NCI-H1436 (cell line): ENCODE measurements at places on chromosomes 2 and 18.
A peak's percentile ranks its signal among the peaks of the same experiment; 100 is the strongest.

DNA sequence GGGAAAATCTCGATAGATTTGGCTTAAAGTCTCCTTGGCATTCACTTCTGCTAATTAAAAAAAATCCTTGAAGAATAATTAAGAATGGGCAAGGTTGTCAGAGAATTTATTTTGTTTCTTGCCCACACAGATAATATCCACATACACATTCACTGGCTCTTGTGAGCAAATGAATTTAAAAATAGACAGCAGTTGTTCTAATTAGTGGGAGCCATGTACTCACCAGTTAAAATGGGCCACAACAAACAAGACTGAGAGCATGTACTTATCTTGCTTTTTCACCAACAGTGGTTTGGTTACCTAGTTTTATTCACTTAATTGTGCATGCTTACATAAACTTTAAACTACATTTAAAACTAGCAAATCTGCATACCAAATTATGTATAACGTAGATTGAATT lies 53.5 kb downstream of the TMEM182 start:
- no peak for DNase-seq

GRCh38 chr2:152174574-152174973 lies 989 bp downstream of the STAM2 start:
- DNase-seq: no peak

- DNase-seq: no peak
Measured at GRCh38 chr2:158667586-158667985, 127.5 kb upstream of the DAPL1 start.

DNA sequence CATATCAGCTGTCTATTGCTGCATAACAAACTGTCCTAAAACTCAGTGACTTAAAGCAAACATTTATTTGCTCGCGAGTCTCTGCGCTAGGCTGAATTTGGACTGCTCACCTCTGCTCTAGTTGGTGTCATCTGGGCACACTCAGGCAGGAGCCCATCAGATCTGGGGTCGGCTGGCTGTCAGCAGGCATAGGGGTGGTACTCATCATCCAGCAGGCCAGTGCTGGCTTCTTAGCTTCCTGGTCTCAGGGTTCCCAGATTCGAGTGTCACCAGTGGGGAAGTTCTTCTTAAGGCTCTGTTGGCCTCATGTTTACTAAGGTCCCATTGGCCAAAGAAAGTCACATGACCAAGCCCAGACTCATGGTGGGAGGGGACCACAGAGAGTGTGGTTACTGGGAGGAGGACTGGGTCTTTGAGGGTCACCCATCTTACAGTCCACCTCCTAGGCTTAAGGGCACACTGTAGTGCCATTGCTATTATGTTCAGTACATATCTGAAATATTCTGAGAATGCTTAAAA lies 71.6 kb upstream of the ATG16L1 start:
- no peak for DNase-seq

DNA sequence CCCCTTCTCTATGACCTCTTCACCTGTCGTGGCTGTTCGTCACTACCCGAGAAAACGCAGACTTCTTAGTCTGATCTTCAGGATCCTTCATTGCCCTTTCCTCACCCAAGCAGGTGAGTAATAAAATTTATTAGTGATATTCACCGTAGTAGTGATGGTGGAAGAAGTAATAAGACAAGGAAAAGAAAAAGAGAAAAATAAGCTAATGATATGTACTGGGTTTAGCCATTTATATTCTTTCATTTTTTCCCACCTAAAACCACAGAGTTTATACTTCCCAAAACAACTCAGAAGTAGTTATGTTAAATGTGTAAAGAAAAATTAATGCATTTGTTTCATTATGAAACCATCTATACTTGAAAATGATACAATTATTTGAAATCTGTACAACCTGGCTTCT lies 19.7 kb downstream of the GYPC start:
- no peak for DNase-seq

GRCh38 chr2:113842919-113843736 lies 46.8 kb upstream of the ACTR3 start:
- no peak for DNase-seq

- DNase-seq: no peak
Measured at GRCh38 chr2:192035731-192036442, 158.8 kb downstream of the TMEFF2 start.

DNA sequence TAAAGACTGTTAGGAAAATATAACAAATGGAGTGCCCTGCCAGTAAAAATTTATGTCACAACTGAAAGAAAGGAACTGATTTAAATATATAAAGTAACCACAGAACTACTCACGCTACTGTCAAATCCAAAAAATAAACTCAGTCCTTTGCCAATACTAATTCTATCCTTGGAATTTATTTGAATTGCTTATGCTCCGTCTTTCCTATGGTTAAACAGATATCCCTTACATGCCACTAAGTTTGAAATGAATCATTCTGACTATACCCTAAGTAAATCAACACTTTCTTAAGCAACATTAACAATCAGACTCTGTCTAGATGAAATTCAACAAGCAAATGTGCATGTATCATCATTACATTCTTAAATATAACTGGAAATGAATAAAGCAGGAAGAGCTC lies 9.8 kb downstream of the HNRNPLL start:
- no peak for DNase-seq

GRCh38 chr2:235799281-235799680 lies 305.4 kb downstream of the AGAP1 start:
- DNase-seq: no peak

DNA sequence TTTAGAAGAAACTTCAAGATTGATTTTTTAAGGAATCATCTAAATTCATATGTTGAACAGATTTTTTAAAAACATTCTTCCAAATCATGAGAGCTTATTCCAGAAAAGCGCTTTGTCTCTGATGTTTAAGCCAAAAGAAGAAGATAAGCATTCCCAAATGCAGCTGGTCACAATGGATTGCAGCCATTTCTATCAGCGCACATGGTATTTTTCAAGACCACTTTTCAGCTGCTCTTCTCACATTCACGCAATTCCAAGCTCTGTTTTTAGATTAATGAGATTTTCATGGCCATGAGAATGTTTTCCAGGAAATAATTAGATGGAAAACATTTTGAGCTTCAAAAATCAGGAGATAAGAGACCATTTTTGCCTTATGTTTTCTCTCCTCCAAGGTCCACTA lies 8.7 kb downstream of the OSBPL1A start:
- DNase-seq: no peak

DNA sequence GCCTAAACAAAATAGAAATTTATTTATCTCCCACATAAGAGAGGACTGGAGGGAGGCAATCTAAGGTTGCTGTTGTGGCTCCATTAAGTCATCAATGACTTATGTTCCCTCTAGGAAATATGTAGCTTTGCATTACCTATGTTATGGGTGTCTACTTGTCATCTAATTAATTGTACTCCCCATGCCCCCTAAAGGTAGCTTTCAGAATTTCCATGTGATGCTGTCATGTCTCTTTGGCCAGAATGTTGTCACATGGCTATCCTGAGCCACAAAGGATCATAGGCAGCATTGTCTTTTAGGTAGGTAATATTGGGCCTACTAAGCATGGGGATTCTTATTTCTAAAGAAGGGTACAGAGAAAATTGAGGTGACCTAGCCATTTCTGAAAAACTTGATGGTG lies 935.6 kb upstream of the FANCL start:
- DNase-seq: no peak

DNA sequence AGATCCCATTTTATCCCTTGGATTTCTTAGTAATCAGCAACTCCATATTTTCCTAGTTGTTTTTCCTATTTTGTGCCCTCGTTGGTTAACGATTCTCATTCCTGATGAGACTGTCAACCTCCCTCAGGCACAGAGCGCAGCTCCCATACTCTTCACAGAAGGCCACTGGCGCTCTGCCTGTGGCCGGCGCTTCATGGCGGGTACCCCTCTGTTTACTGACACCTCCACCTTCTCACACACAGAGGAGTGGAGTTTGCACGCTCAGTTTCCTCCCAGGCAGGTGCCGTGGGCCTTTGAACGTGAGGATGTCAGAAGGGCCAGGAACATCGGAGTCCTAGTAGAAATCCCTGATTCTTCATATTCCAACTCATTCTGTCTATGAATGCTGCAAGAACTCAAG lies 139.0 kb downstream of the MBP start:
- DNase-seq: no peak

DNA sequence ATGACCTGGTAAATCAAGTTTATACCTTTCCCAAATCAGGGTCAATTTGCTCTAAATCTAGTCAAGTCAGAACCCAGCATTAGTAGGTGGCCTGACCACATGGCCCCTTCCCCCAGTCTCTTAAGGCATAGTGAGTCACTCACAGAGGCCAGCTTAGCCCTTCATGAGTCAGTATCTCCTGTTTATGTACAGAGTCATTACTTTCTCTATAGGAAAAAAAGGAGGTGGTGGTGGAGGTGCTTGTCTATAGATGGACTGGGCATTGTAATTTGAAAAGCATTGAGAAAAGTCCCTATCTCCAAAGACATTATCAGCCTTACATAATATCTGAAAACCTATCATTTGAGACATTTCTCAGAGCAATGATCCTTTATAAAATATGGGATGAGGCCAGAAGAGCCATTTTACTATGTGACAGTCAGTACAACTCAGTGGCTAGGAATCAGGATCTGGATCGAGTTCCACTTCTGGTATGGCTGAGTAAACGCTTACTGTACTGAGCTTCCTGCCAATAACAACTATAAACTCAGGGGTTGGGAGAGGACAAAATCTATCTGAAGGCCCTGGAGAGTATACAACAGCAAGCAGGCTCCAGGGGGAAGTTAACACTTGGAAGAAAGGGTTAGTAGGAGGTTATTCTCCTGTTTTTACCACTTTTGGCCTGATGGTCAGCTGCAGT lies 22.5 kb upstream of the SIGLEC15 start:
- no peak for DNase-seq

GRCh38 chr2:45450634-45451033 lies 160.4 kb downstream of the SRBD1 start:
- no peak for DNase-seq

GRCh38 chr2:96241227-96241626 lies 24.6 kb downstream of the TMEM127 start:
- no peak for DNase-seq

GRCh38 chr2:216780843-216781242 lies 79.0 kb downstream of the TNP1 start:
- DNase-seq: no peak

- no peak for DNase-seq
Measured at GRCh38 chr2:72347081-72347480, 199.4 kb upstream of the CYP26B1 start.

- DNase-seq: no peak
Measured at GRCh38 chr18:50079571-50080295, 115.2 kb downstream of the MYO5B start.

DNA sequence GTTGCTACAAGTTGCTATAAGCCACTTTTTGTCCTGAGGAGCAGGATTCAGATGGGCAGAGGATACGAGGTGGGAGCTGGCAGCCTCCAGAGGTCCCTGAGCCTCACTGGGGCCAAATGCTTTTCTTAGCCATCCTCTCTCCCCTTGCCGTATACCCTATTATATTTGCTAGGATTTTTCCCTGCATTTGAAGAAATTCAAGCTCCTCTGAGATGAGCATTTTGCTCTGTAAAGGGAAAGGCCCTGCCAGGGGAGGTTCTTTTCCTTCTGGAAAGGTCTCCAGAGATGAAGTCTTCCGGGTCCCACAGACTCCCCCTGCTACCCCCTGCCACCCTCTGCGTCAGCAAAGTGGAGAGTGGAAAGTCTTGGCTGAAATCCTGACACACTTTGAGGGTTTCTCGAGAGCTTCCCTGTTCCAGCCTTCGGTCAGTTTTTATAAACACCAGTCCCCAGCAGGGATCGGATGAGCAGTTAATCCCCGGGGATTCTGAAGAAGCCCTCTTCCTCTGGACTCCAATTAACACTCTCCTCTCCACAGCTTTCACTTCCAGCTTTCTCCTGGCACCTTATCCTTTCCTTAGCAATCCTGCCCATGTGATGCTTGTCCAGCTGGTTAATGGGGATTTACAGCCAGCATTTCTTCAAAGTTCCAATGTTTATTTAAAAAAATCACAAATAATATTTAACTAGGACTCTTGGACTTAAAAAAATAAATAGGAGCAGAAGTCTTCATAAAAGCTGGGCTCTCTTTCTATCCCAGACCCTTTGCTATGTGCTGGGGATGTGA lies 13.1 kb downstream of the CYRIA start:
- DNase-seq: no peak

GRCh38 chr18:59918320-59918755 lies 18.5 kb downstream of the PMAIP1 start:
- peak; percentile 62 for DNase-seq

GRCh38 chr2:96265349-96265839 lies 403 bp downstream of the TMEM127 start:
- DNase-seq: no peak

DNA sequence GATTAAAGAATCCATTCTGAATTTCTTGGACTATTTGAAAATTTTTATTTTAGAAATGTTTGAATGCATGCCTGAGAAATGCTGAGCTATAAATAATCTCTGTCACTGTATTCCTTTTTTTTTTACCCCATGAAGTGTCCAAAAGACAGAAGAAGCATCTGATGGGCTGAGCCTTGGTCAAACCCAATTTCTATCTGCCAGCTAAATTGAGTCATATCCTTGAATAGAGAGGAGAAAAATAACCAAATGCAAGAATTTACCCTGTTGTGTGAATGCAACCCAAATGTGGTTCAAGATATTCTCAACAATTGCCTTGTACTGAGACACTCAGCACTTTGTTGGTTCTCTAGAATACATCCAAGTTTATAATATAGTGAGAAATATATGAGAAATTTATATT lies 223.5 kb downstream of the UBE2E3 start:
- DNase-seq: no peak

GRCh38 chr2:200086911-200087310 lies 131.5 kb downstream of the MAIP1 start:
- DNase-seq: no peak

DNA sequence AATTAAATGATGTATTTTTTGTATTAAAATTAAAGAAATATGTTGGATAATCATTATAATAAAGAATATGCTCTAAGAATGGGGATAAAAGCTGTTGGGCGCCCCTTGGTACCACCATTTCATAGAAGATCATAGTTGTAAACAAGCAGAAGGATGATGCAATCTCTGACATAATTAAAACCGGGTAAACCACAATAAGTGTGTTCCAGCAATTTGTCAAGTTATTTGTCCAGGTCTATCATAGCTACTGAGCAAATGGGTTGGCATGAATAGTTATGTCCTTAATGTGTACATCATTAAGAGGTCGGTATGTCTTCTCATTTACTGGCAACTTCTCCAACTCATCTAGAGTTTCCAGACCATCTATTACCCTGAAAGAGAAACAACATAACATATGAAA lies 6.7 kb upstream of the CLK1 start:
- no peak for DNase-seq

DNA sequence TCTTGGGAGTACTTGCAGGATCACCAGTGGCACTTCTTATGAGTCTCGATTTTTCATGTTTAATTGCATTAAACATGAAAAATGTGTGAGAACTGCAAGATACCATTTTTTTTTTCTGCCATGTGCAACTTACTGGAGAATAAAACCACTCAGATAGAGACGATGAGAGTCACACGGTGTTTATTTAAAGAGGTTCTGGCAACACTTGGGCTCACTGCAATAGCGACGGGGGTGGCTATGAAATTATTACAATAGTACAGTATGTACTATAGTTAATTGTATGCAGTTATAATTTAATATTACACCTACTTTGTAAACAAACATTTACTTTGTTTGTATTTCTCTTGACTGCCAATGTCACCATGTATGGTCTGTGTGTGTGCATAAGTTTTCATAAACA lies 479.8 kb downstream of the NUP35 start:
- DNase-seq: no peak

GRCh38 chr18:3444296-3444695 lies 5.7 kb upstream of the TGIF1 start:
- DNase-seq: no peak

GRCh38 chr2:47503481-47504070 lies 100.6 kb downstream of the MSH2 start:
- no peak for DNase-seq

- DNase-seq: no peak
Measured at GRCh38 chr2:216144372-216144771, 35.2 kb downstream of the XRCC5 start.
